ENCODE measurements at places on chromosomes 4 and X.

DNA sequence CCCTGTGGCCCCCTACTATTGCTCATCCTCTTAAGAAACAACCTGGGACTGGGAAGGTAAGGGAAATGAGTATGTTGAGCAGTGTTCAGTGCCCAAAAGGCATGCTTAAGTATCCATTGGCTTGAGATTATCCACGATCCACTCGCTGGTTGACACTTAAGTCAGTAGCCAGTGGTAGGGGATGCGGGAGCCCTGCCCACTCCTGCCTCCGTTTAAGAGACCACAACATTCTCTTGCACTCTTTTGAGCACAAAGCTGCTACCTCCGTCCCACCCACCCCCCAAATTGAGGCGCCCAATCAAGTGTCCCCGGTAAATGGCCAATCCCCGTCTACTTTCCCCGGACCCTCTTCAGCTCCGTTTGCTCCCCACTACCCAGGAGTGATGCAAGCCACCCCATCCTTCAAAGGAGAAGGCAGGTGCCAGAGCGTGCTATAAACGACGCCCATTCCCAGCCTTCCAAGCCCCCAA is 25.0 kb downstream of the UTP14A start:
- DNase-seq, result peak; percentile 33

GRCh38 chr4:37914539-37914938 is 23.7 kb downstream of the TBC1D1 start:
- DNase-seq, result no peak

GRCh38 chr4:90419124-90419711 is 292.0 kb downstream of the CCSER1 start:
- peak; percentile 72 for DNase-seq

DNA sequence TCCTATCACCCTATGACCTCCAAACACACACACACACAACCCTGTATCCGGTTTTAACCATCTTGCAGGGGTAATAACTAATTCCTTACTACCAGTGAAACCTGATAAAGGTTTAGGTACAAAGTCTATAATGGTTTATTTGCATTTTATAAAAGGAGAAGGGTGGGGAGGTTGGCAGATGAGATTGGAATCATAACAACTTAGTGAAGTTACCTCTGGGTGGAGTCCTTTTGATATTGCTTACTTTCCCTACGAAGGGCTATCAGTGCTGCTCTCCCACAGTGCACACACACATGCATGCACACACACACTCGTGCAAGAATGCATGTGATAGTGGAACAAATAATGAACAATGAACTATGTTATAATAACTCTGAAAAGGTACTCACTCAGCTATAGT is 56.1 kb downstream of the CCSER1 start:
- no peak for DNase-seq

GRCh38 chr4:26557164-26557563 is 26.7 kb upstream of the TBC1D19 start:
- DNase-seq, result no peak
